ENCODE measurements at places on chromosomes 4 and X.

DNA sequence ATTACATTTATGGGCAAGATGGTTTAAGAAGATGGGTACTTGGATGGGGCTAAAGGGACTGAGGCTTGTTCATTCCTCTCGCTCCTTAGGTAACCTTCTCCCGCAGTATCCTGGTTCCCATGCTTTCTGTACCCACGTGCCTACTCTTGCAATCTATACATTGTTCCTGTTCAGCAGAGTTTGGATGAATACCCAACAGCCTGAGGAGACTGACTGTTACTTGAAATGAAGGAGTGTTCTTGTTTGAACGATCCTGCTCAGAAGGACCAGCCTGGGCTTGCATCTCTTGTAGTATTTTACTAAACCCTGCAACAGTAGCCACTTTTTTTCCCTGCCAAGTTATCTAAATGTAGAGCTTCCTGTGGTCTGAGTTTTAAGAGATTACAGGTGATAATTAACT, 33.7 kb upstream of the ADH6 start:
- DNase-seq, result no peak

DNA sequence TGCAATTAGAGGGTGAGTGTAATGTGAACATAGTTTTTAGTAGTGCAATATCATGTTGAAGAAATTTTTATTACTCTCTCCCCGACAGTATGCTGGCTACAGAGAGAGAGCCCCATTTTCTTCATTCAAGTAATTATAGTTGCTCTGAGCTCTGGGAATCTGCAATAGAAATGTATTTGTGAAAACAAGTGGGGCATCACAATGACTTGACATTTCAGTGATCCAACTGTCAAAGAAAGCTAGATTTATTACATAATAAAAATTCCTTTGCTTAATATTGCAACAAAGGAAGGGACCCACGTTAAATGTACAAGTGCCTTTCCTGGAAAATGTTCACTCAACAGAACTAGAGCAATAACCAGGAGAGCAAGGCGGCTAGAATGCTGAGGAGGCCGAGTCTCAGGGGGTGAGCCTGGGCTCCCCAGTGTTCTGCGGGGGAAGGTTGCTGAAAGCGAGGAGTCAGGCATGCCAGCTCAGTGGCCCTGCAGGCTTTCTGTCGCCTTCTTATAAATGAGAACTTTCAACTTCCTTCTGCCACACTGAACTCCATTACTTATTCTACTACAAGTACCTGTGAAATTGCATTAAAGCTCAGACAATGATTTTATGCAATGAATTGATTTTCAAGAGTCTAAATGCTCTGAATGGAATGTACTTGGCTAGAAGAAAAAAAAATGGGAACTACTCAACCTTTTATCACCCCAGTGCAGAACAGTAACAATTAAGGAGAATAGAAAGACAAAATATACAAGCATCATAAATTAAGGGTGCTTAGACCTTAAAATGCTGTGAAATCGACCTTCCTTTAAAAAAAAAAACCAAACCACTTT, 476.4 kb downstream of the AFF2 start:
- DNase-seq, result no peak

GRCh38 chrX:37904833-37905232, 57.5 kb upstream of the DYNLT3 start:
- no peak for DNase-seq

GRCh38 chrX:130680164-130681035, 222.6 kb downstream of the ENOX2 start:
- no peak for DNase-seq

DNA sequence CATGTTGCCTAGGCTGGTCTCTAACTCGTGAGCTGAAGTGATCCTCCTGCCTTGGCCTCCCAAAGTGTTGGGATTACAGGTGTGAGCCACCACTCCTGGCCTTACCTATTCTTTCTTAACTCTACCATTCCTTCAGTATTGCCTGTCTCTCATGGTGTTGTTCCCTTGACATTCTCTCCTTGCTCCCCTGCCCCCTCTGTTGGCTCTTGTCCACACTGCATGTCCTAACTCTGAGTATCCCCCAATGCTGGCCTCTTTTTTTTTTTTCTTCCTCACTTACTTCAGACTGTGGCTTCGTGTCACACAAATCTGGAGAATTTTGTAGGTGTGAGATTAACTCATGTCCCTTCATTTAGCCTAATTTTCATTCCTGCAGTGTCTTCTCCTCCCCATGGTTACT, 22.9 kb upstream of the FRMPD4 start:
- DNase-seq, result no peak

DNA sequence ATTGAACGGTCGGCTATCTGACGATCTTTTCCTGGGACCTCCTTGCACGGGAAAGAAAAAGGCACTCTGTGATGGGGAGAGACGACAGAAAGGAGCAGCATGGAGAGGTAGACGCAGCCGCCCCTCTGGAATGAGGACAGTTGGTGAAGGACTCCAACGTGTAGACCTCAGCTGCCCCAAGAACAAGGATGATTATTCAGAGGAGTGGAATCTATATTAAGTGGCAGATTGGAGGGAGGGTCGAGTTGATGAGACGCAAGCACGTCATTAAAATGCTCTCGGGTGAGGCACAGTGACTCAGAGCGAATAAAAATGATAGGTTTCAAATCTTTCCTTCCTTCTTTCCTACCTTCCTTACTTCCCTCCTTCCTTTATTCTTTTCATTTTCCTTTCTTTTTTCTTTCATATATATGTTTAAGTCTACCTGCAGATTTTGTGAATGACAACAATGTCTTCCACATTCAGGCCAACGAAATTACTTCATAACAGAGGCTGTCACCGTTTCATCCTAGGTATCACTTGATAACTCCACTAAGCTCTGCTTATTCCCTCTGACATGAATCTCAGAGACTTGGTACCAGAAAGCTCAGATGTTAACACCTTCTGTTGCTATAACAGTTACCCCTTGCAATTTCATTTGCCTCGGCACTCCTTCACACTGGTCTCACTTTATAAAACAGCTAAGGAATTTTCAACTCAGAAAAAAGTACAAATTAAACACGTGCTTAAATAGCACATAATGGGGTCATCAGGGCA, 110.0 kb upstream of the PPARGC1A start:
- no peak for DNase-seq
